ENCODE measurements at places on chromosomes 3 and 15. TPM values are rescaled to one million over a fixed set of nuclear protein-coding genes. Genes with fewer than 3 reads are reported as not detected.

Gene DISP2
- 0.49 TPM for total RNA-seq

Gene VEPH1
- total RNA-seq, result 54.4 TPM

Gene PLSCR4
- total RNA-seq, result 20.4 TPM

DNA sequence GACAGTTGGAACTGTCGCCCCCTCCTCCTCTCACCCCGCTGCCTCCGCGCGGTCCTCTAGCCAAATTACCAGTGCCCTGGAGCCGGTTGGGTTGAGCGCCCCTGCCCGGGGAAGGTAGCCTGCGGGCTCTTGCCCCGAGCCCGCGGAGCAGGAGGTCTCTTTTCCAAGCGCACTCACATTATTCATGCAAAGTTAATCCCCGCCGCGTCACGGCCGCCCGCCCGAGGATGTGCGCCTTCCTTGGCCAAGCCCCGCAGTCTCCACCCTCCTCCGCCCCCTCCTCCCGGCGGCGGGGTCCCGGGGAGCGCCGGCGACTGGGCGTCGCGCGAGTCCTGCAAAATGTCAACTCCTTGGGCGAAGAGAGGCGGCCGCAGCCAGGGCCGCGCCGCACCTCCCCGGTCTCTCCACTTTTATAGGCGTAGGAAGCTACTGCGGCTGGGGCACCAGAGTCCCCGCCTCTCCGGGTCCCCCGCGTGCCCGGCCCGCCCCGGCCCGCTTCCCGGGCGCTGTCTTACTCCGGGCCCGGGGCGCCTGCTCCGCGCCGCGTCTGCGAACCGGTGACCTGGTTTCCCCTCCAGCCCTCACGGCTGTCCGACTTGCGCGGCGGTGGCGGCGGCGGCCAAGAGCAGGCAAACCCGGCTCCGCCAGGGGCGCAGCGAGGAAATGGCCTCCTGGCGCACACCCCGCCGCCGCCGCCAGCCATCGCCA is at the start of gene THRB:
TSS of gene THRB (minus strand) at position 233 of the 708 bp plus-strand sequence.
- DNase-seq, result peak; percentile 39

- peak; percentile 64 for DNase-seq
Observed at GRCh38 chr15:100042558-100042957, 299.2 kb downstream of the ADAMTS17 start.

DNA sequence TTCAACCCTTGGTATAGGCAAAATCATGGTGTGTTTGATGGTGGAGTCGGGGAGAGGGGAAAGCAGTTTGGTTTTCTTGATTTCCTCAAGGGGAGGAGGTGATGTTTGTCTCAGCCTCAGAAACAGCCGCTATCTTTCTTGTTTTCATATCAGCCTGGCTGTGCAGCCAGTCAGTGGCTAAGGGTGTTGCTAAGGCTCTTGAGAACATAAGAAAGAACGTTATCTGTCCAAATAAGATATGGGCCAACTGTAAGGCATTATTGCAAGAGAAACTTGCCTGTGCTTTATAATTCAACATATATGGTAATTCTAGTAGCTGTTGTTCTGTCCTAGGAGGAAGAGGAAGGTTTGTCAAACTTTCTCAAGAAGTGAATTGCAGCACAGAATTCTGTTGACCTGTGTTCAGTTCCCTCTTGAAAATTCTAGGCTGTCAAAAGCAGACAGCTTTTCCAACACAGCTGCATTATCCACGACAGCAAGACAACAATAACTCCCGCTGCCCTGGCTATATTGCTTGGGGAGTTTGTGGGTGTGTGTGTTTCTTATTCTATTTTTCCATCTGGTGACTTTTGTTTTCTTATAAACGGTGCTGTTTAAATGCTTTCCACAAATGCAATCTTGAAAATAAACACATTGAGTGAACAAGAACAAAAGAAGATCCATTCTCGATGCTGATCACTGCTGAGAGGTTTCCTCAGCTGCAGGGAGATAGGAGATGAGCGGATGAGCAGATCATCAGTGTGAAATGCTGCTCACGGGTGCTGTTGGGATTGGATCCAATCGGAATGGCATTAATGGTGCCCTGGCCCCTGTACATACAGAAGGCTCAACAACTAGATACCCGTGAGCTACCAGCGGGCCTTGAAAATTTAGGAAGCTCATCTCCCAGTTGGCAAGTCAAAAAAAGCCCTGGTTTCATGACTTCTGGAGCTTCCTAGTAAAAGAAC is 90.8 kb upstream of the TNFAIP8L3 start:
- DNase-seq, result no peak

DNA sequence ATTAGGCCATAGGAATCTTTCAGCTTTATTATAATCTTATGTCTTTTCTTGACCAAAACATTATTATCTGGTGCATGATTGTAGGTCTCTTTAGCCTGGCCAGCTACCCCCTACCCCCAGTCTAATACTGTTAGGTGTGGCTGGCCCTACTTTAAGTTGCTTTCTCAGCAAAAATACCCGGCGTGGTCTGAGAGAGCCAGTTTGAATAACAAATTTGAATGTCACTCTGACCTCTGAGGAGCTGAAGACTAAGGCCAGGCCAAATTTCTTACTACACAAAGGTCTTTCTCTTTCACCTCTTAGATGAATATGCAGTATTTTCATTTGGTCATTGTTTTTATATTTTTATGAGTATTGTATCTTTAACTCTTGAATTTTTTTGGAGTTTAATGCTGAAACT is 188.5 kb upstream of the MLF1 start:
- no peak for DNase-seq

DNA sequence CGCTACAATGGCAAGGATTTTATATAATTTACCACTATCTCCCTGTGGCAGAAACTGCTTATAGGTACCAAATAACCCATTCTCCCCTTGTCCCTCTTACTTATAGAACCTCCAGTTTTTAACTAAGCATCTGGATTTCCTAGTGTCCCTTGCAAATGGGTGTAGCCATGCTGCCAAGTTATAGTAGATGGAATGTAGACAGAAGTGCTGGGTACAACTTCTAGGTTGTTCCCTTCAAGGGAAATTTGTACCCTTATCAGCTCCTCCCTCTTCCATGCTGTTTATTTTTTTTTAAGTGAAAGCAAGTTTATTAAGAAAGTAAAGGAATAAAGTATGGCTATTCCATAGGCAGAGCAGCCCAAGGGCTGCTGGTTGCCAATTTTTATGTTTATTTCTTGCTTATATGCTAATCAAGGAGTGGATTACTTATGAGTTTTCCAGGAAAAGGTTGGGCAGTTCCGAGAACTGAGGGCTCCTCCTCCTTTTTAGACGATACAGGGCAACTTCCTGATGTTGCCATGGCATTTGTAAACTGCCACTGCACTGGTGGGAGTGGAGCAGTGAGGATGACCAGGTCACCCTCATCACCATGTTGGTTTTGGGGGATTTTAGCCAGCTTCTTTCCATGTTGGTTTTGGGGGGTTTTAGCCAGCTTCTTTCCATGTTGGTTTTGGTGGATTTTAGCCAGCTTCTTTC is 40.1 kb upstream of the TM4SF19 start:
- DNase-seq, result no peak
